ENCODE measurements at places on chromosomes 3 and 15.

GRCh38 chr3:105118905-105119304, 247.8 kb upstream of the ALCAM start:
- DNase-seq, result no peak

- no peak for DNase-seq
Measured at GRCh38 chr3:155846119-155846518, 8.1 kb downstream of the SLC33A1 start.

- no peak for DNase-seq
Measured at GRCh38 chr3:154307363-154307762, 16.9 kb downstream of the DHX36 start.

DNA sequence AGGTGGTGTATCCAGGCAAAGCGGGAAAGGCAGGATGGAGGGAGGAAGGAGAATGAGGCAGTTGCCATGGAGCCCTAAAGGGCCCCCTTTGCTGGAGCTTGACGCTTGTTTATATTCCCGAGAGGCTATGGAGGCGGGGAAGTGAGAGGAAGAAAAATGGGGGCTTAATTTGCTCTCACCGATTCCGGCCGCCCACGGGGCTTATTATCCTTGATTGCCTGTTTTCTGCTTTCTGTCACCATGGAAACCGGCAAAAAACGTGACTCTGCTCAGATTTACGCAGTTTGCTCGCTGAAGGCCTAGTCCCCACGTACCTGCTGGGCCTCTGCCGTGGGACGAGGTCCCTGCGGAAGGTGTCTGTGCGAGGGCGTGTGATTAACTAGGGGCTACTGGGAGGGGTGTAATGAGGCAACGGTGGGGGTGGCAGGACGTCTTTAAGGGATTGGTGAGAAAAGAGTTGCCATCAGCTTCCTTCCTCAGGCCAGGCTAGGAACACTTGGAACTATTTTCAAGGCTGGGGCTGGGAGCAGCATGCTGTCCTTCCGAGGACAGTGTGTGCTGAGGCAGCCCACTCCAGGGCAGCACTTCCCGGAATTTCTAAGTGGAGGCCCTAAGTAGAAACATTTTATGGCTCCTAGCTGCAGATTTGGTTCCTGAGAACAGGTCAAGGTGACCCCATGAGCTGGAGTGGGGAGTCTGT, 110.8 kb upstream of the NDN start:
- no peak for DNase-seq

DNA sequence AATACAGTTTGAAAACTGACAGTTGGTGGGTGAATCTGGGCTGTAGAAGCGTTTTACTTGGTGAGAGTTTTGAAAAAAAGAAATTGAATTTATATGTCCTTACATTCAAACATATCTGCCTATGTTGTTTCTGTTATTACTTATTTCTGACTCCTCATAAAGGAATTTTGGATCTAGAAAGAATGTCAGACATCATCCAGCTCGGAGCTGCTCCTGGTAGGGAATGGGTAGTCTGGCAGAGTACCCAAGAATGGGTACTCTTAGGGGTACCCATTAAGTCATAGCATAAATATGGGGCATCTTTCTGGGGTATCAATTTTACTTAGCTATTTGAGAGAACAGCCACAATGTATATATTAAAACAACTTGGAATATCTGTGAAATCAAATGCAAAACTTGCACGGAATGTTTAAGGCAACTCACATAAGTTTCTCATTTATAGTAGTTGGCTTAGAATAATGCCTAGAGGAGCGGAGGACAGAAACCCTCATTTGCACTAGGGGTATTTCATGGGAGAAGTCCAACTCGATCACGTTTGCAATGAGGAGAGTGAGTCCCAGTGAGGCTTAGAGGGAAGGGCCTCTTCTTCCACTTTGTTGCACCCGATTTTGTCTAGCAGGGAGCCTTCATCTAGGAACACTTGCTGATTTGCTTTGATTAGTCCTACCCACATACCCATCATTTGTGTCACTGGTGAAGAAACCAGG, 2.4 kb upstream of the LARP6 start:
- no peak for DNase-seq

GRCh38 chr15:77571181-77571580, 61.5 kb downstream of the LINGO1 start:
- no peak for DNase-seq

DNA sequence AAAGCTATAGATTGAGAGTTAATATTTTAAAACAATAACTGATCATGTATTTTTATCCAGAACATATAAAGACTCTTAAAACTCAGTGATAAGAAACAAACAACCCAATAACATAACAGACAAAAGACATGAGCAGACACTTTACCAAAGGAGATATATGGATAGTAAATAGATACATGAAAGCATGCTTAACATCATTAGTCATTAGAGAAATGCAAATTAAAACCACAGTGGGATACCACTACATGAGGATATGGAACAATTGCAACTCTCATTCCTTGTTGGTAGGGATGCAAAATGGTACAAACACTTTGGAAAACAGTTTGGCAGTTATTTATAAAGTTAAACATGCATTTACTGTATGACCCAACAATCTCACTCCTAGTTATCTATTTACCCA, 95.0 kb downstream of the IQCH start:
- no peak for DNase-seq

DNA sequence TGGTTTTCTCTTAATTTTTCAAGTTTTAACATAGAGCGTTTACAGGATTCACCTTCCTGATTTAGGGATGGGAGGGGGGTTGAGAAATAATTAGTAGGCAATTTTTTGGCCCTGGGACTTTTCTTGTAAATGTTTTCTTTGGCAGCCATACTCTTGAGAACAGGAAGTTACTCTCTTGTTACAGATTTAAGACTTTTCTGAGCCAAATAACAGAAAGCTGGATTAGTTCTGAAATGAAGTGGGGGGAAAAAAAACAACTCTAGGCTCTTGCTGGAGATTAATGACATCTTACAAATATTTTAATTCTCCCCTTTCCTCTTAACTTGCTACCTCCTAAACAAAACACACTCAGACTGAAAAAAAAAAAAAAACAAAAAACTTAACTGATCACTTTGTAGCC, 13.8 kb upstream of the POLR2M start:
- no peak for DNase-seq

DNA sequence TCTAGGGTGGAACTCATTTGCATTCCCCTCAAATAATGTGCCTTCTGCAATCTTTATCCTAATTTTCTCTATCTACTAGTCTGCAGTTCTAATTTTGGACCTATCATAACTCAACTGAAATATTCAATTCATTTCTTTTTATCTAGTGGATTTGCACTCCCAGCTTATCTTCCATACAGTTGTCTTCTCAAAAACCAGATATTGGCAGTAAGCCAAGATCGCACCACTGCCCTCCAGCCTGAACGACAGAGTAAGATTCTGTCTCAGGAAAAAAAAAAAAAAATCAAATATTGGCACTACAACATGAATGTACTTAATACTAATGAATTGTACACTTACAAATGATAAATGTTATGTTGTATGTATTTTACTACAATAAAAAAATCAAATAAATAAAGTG, 18.0 kb upstream of the CHMP2B start:
- DNase-seq, result no peak

DNA sequence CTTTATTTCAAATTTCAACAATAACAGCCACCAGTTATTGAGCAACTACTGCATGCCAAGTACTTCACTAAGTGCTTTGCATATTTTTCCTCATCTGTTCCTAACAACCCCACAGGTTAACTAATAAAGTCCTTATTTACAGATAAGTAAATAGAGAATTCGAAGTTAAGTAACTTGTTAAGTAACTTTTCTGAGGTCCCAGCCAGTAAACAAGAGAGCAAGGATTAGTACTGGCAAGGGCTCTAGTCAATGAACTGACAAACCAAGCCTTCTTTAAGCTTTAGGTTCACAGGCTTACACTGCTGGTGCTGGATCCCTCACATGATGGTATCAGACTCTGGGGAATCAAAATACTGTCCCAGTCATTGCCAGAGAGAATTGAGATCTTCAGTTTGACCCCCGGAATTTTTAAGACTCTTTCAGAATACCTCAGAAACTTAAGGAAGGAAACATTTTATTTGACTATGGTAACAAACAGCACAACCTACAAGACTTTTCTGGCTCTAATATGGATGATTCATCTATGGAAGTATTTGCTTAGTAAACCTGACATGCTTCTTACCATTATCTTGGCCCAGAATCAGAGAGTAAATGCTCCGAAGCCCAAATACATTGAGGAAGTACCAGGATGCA, 16.5 kb downstream of the EMC3 start:
- no peak for DNase-seq

DNA sequence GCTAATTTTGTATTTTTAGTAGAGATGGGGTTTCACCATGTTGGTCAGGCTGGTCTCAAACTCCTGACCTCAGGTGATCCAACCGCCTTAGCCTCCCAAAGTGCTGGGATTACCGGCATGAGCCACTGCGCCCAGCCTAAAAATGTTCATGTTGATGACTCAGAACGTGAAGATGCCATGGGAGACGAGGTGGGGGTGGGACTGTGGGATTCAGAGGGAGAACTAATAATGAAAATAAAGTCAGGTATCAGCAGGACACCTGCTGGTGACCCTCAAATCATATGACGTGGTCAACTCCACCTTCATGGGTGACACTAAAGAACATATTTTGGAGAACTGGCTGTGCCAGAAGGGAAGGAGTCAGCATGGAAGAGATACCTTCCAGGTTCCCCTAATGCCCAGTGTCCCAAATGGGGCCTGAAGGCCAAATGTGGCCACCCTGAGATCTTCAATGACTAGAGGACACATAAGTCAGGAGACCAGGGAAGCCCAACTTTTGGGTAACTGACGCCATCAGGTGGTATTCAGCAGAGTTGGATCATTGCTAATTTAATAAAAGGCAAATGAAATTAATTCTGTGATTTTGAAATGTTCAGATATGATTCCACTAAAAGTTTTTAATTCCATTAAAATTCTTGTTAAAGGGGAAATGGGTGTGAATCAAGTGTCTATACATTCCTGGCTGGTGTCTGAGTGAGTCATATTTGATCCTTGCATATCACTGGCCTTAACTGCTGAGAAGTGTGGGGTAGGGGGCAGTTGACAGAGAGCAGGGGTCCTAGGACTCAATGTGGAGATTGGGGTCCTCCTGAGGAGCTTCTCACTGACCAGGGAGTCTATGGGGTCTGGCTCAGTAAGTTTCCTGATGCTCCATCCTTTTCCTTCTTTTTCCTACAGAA, 88.6 kb upstream of the GSK3B start:
- DNase-seq, result peak; percentile 18

DNA sequence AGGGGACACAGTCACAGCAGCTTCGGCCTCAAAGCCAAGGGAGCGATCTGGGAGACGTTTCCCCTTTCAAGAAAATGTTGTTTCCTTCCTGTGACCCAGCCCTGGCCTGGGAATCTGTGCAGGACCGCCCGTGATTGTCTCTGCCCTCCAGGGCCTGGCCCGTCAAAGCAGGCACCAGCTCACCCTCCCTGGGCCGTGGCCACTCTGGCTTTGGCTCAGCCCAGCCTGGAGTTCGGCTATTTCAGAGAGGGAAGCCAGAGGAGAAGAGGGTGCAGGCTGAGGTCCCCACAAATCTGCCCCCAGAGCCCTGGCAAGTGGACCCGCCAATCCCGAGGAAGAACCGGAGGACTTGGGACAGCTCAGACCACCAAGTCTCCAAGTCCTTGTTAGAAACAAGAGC, 12.7 kb downstream of the GATA2 start:
- DNase-seq, result no peak

GRCh38 chr3:85259748-85260147, 301.0 kb downstream of the CADM2 start:
- DNase-seq, result no peak

GRCh38 chr3:171772427-171773056, 37.7 kb downstream of the PLD1 start:
- peak; percentile 56 for DNase-seq

DNA sequence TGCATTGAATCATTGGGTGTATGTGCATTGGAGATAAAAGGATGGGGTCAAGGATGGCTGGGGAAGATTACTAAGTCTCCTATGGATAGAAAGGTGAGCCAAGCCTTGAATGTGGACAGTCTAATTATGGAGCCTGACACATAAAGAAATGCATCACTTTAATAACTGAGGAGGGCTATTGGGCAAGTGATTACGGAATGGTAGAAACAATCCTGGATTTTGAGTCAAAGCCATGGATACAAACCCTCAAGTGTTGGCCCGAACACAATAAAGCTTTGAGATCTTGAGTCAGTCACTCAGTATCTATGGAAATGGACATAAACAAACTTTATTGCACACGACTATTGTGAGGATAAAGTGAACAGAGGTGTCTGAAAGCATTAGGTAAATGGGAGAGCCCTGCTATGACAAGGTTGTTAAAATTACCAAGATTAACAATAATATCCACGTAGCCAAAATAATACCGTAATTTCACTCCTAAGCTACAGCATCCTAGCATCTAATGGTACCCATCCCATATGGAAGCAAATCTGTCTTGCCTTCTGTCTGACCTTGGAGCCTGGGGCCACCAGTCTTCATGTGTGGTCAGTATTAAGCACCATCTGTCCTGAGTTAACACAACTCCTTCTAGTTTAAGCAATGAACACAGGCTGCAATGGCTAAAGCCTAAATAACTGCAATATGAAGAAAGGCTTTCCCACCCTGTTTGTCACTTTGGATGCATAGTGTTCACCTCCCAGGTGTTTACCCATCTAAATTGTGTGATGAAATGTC, 136.9 kb upstream of the PRICKLE2 start:
- no peak for DNase-seq

- DNase-seq, result no peak
Measured at GRCh38 chr3:156720826-156721225, 46.4 kb downstream of the TIPARP start.

- DNase-seq, result peak; percentile 23
Measured at GRCh38 chr3:99789011-99789721, 28.5 kb upstream of the CMSS1 start.

DNA sequence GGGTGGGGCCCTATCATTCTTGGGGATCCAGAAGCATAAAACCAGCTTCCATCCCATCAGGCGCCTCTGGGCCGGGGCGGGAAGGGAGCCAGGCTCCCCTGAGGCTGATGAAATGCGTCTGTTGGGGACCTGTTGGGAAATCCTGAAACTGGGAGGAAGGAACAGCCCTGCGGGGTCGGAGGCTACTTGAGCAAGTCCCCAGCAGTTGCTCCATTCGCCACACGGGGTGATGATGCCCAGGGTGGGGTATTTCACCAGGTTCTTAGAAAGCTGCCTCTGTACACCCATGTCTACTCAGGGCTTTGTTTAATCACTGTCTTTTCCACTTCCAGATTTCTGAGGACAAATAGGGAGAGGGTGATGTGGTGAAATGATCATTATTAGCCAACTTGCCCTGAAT, 25.4 kb upstream of the TSEN2 start:
- no peak for DNase-seq

DNA sequence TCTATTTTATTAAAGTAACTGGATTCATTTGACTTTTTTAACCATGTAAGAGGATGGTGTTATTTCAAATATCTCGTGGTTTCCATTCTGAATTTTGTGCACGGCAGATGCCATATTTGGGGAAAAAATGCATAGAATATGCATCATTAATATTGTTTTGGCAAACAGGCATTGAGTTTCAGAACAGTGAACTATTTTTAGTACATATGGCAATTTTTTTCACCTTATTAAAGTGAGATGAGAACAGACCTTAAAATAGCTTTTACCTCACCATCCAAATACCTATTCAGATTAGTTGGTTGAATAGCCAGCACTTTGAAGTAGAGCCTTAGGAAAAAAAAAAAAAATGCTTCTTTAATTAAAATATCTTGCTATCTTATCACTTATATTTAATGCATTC, 117.3 kb upstream of the FLNB start:
- DNase-seq, result no peak

- peak; percentile 25 for DNase-seq
Measured at GRCh38 chr15:58690703-58691102, 58.8 kb downstream of the ADAM10 start.

GRCh38 chr3:61936344-61936937, 375.1 kb downstream of the PTPRG start:
- peak; percentile 38 for DNase-seq

Data from OCI-LY7 (cell line).